Cortex of kidney (tissue), 1 donor: ENCODE measurements at places on chromosomes 11 and 22.

- no peak for DNase-seq
These were observed 4.4 kb downstream of the CAT start for GRCh38 chr11:34443136-34443535.

- DNase-seq = no peak
These were observed 772 bp downstream of the SLC25A45 start for GRCh38 chr11:65381716-65382032.

DNA sequence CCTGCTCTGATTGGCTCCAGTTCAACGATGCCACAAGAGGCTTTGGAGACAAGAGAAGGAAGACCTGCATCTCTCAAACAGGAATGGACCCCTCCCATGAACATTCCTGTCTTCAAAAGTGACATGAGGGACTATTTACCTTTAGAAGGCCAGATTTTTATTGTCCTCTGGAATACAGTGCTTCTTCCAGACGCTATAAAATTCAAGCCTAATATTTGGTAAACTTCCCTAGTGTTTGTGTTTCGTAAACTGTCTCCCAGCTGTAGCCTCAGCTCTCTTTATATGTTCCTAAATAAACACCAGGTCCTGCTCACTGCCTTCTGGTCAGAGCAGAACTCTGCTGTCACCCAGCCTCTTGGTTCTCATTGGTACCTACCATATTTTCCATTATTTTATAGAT, 157.8 kb downstream of the CCDC34 start:
- no peak for DNase-seq

GRCh38 chr11:120298461-120298860, 26.6 kb upstream of the TLCD5 start:
- no peak for DNase-seq

DNA sequence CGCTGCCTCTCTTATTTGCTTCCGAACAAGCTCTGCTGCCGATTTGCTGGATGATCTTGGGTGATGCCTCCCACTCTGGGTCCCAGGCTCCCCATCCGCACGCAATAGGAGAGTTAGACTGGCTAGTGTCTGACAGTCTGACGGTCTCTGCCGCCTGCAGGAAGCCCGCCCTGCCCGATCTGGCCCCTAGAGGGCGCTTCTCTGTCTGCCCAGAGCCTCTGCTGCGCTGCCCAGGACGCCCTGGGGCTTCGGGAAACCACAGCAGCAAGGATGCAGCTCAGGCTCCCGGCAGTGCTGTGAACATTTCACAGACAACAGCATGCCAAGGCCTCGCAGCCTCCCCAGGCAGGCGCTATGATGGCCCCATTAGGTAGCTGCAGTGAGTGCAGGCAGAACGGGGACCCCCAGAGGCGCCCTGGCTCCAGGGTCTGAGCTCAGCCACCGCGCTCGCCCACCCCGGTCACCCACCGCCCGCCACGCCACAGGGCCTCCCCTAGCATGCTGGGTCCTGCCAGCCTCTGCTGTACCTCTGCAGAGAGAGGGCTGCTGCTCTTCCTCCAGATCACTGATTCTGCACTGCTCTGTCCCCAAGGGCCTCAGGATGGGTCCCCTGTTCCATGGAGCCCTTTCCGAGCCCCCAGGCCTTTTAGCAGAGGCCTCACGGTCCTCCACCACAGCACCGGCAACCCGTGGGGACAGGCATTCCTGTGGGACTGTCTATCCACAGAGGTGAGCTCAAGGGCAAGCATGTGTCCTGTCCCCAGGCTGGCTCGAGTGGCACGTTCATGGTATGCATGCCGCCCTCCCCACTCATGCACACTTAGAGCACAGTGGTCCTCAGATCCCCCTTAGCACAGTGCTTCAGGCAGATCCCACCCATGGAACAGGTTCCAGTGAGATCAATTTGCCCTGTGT, 4.3 kb upstream of the BAIAP2L2 start:
- no peak for DNase-seq
